ENCODE measurements at places on chromosomes 13 and 19.

- no peak for DNase-seq
Observed at GRCh38 chr19:801030-801860, 4.0 kb downstream of the PTBP1 start.

DNA sequence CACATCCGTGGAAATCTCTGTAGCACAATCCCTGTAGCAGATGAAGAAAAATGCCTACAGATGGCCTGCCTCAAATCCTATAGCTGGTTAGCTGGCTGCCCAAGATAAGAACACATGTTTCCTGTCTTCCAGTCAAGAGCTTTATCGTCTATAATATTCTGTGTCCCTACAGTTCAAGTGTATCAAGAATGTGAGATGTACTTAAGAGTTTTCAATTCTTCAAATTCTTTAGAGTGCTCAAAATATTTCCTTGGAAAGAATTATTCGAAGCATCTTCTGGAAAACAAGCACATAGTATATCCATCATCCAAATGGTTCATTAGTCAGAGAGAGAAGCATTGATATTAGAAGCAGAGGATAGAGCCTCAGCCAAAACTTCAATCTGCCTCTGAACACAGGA, 239.8 kb downstream of the COG6 start:
- DNase-seq = no peak

DNA sequence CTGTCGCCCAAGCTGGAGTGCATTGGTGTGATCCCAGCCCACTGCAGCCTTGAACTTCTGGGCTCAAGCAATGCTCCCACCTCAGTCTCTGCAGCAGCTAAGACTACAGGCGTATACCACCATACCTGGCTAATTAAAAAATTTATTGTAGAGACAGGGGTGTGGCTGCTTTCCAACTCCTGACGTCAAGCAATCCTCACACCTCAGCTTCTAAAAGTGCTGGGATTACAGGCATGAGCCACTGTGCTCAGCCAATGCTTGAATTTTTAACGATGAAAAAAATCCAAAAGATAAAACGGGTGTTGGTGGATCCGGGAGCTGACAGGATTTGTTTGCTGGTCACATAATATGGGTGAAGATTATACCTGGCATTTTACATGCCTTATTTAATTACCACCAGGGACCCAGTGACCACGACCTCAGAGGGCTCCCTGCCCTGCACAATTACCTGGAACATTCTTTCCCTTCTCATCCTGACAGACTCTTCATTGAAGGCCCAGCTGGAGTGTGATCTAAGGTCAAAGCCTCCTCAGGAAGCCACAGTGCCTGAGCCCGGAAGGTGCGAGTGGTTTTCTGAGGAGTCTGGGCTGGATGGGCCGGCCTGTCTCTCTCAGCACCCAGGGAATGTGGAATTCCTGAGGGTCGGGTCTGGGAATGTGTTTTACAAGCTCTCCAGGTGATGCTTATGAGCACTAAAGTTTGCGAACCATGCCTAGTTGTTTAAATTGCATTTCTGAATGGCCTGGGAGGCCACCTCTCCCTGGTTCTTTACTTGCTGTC, 193.3 kb downstream of the USP12 start:
- DNase-seq = no peak

DNA sequence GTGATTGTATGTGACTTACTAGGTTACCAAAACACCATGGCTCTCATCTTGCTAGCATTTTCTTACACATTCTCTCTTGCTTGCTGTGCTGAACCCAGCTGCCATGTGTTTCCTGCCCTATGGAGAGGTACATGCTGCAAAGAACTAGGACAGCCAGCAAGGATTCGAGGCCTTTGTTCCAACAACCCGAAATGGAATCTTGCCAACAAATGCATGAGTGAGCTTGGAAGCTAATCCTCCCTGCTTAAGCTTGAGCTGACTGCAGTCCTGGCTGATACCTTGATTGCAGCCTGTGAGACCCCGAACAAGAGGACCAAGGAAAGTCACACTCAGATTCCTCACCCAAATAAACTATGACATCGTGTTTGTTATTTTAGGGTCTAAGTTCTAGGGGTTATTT, 651.2 kb downstream of the SLITRK6 start:
- no peak for DNase-seq

GRCh38 chr13:98503175-98504028, 73.5 kb downstream of the STK24 start:
- DNase-seq = no peak

DNA sequence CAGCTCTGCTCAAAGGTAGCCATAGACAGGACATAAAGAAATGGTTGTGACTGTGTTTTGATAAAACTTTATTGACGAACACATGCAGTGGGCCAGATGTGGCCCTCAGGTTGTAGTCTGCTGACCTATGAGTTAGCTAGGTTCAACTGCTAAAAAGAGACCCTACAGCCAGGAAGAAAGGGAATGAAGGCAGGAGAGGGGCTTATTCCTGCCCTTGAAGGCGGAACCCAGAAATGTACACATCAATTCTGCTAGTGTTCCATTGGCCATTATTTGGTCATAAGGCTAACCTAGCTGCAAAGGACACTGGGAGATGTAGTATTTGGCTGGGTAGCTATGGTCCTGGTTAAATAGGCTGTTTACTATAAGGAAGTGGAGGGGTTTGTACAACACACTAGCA, 18.0 kb downstream of the APBA3 start:
- DNase-seq = no peak

- no peak for DNase-seq
Observed at GRCh38 chr13:97257800-97258799, 36.0 kb downstream of the MBNL2 start.

- DNase-seq = no peak
Observed at GRCh38 chr13:95697052-95697680, 20.2 kb downstream of the DNAJC3 start.

DNA sequence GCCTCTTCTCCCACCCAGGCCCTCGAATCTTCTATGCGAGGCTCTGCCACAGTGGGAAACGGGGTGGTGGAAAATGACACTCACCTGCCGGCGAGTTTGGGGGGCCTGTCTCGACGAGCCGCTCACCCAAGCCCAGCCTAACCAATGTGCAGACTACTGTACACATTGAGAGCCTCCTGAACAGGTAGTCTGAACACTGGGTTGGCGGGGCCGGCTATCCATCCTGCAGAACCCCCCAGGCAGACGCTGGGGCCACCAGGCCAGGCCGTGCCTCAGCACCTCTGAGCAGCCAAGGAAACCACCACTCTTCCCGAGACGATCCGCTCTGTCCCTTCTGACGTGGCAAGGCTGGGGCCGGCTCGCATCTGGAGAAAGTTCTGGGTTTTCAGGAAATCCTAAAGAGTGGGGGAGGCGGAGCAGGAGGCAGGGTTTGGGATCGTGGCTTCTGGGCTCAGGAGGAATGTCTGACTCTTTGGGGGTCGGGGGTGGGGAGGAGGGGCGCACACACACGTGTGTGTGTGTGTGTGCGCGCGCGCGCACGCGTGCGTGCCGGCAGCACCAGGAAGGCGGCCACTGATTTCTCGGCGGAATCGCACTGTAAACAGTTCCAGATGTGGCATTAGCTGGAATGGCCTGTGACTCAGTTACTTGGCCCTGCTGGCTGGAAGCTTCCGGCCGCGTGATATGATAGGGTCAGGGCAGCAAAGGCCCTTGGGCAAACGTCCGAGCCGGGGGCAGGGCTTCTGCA, 18.5 kb downstream of the TMED1 start:
- DNase-seq = no peak

- DNase-seq = no peak
Observed at GRCh38 chr19:35395382-35396199, 24.7 kb downstream of the GPR42 start.

DNA sequence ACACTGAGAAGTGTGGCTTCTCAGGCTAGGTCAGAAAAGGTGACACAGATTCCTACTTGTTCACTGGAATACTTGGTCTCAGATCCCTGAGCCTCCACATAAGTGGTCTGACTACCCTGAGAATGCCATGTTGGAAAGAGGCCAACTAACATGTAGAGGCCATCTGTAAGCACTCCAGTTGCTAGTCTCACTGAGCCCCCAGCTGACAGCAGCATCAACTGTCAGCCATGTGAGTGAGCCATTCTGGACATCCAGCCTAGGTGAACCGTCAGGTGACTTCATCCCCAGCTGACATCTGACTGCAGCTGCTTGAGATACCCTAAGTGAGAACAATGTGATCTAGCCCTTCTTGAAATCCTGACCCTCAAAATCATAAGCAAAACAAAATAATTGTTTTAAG, 18.1 kb upstream of the ARL11 start:
- DNase-seq = peak; percentile 90

DNA sequence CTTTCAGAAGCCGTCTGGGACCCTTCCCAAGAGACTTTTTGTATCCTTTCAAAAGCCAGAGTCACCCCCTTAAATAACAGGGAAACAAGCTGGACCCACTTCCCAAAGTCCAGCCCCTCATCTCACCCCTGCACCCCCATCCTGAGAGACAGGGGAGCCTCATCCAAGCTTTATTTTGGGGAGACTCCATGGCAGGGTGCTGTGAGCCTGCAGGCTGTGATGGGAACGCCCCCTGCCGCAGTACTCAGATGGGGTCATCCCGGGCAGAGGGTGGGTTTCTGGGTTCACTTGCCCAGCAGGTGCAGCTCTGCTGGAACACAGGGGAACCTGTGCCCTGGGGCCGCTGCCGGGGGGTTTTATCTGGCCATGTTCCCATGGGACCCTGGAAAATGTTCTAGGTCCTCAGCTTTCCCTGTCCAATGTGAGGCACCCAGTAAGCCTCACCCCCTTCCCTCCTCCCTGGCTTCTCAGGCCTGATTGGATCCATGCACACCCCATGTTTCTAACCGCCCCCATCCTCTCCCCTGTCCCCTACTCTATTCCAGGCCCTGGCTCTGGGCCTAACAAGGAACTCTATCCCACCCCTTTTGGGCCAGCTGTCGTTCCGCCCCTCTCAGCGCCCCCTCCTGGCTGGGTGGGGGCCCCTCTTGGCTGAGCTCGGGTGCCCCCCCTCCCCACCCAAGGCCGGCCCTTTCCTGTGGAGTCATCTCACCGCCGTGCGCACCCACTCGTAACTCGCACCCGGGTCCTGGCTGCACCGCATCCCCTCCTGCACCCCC, 1.0 kb downstream of the HIF3A start:
- DNase-seq = no peak

GRCh38 chr19:1355568-1356507, 27.9 kb upstream of the NDUFS7 start:
- DNase-seq = no peak

DNA sequence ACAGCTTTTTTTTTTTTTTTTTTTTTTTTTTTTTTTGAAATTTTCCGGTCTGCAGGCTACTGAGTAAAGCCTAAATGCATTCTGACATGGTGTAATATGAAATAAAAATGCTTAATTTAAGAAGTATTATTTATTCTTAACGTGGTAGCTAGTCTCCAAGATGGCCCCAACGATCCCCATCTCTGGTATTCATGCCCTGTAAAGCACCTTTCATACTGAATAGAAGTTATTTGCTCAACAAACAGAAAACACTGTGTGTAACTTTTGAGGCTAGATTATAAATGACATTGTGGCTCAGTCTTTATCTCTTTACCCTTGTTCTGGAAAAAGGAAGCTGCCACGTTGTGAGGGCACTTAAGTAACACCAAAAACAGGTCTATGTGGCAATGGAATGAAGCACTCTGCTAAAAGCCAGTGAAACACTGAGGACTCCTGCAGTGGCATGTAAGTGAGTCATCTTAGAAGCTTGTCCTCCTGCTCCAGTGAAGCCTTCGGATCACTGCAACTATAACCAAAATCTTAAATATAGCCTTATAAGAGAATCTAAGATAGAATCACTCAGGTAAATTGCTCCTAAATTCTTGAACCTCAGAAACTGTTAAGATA, 128.7 kb downstream of the UGGT2 start:
- no peak for DNase-seq

DNA sequence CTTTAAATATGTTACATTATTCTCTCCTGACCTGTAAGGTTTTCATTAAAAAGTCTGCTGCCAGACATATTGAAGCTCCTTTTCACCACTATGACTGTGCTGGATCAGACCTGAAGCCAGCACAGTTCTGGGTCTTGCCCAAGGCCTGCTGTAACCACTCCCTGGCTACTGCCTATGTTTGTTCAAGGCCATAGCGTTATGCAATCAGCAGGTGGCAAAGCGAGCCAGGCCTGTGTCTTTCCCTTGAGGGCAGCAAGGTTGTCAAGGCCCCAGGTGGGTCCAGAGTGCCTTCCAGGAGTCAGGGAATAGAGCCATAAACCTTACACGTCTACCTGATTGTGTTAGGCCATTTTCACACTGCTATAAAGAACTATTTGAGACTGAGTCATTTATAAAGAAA, 496.8 kb upstream of the PCDH9 start:
- no peak for DNase-seq

DNA sequence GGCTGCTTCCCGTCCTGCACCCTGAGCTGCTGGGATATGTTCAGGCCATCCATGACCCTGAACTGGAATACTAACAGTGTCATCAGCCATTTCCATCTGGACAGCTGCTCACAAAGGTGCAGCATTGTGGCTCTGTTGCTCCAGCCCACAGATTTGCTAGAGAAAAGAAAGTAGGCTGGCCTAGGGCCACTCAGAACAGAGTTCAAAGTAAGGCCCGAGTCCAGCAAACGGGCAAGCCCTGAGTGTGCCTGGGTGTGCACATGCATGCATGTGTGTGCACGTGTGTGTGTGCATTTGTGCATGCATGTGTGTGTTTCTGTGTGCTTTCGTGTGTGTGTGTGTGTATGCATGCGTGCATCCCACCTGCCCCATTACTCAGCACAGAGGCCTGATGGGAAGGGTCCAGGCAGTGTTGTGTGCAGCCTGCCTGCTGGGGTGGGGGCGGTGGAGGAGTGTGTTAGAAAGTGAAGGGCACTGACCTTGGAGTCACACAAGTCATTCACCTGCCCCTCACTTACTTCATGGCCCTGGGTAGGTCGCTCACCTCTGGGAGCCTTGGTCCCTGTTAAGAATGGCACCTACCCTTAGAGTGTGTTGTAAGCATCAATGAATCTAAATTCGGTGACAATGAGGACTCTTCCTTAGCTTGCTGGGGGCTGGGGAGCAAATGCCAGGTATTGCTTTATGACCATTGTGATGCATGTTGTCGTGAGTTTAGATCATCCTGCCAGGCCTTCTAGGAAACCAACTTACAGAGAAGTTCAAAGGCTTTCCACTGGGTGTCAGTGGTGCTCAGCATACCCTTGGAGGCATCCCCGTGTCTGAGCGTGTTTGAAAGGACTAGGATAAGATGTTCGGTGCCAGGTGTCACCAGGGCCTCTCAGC, 53.2 kb downstream of the GPR12 start:
- peak; percentile 7 for DNase-seq

- no peak for DNase-seq
Observed at GRCh38 chr13:41224113-41225110, 30.0 kb upstream of the KBTBD7 start.

GRCh38 chr13:30421093-30422053, 920 bp upstream of the UBE2L5 start:
- DNase-seq = peak; percentile 32

GRCh38 chr13:101575581-101575980, 123.1 kb downstream of the ITGBL1 start:
- DNase-seq = no peak

- no peak for DNase-seq
Observed at GRCh38 chr13:108451121-108451520, 178.3 kb upstream of the MYO16 start.

- DNase-seq = no peak
Observed at GRCh38 chr19:13195678-13196077, 45.5 kb downstream of the IER2 start.

- DNase-seq = no peak
Observed at GRCh38 chr19:29603308-29603707, 2.8 kb upstream of the POP4 start.
